ENCODE measurements at places on chromosomes 11 and 22.

DNA sequence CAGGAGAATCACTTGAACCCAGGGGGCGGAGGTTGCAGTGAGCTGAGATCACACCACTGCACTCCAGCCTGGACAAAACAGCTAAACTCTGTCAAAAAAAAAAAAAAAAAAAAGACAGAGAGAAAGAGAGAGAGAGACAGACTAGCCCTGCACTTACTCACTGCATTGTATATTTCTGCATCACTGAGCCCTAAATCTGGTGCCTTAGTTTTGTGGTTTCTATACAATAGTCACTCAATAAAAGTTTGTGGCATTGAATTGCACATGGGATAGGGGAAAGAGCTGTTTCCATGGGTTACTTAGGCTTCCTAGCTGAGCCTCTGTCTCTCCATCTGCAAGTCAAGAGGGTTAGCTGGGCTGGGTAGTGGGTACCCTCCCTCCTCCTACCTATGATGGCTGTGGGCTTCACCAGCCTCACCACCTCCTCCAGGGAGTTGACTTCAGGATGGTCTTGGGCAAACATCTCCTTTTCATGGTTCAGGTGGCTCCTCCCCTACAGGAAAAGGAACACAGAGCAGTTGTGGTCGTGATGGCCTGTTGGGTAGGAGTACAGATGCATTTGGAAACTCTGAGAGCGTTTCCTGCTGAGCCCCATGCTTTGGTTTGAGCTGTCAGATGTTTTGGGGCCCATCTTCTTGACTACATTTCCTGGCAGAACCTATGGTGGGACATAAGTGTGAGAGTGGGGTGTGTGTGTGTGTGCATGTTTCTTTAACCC, 73.2 kb downstream of the CCDC81 start:
- DNase-seq: no peak

DNA sequence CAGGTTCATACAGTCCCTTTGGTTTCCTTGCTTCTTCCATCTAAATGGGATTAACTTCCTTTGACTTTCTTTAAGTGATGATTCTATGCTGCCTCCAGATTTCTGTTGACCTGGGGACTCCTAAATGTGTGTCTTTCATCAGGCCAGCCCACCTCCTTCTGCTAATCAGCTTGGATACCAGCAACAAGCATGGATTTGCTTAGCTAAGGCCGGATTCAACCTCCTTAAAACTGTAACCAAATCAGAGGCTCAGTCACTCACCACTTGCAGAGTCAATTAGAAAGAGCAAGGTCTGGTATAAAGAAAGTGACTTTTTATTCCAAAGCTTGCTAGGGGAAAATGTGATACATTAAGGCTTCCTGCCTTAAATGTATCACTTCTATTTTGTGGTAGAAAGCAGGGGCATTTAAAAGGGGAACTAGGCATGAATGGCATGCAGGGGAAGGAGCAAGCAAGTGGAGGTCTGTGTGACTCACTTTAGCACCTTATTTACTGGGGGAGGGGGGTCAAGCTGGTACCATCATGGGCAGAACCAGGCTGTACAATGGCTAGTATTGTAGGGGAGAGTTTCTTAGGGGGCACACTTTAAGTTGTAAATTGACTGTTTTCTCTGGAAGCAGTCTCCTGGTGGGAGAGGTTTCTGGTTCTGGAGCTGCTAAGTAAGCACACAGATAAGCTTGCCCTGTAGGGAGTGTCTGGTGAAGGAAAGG, 239.0 kb upstream of the PDGFD start:
- no peak for DNase-seq

DNA sequence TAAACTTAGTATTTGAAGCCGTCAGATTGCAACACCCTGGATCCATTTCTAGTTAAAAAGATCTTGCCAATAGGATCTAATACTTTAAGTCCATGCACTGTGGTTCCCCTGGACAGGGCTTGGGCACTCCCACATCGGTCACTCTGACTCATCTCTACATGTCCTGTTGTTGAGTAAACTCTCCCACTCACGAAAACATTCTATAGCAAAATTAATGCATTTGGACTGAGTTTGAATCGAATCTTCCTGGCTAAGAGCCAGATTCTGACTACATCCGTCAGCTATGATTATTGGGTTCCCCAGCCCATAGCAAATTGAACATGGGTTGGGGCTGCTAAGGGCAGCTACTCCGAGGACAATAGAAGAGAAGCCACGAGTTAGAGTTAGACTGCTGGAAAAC, 182.1 kb upstream of the SORL1-AS1 start:
- peak; percentile 56 for DNase-seq

DNA sequence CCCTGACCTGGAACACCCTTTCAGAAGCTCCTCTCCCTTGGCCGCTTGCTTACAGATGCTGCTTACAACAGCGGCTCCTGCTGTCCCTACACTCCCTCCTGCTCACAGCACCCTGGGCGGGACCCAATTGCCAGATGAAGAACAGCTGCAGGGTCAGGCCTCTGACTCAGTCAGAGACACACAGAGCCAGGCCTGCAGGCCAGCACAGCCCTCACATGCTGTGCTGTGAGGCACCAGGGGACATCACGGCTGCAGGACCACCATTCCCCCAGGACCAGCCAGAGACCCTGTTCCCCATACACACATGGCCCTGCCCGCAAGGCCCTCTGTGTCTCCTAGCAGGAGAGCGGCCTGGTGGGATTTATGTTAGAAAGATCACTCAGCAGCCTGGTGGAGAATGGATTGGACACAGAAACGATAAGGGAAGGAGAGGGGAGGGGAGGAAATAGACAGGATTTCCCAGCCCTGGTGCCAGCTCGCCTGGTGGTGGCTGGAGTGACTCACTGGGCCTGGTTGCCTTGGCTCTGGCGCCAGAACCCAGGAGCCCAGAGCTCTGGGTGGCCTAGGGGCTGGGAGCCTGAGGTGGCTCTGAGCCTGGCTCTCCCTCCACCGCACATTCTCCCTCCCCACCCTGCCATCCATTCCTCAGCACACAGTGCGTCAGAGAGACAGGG, 6.7 kb downstream of the CAPN5 start:
- DNase-seq: peak; percentile 76

GRCh38 chr22:50452649-50453048, 22.2 kb downstream of the SBF1 start:
- DNase-seq: no peak

DNA sequence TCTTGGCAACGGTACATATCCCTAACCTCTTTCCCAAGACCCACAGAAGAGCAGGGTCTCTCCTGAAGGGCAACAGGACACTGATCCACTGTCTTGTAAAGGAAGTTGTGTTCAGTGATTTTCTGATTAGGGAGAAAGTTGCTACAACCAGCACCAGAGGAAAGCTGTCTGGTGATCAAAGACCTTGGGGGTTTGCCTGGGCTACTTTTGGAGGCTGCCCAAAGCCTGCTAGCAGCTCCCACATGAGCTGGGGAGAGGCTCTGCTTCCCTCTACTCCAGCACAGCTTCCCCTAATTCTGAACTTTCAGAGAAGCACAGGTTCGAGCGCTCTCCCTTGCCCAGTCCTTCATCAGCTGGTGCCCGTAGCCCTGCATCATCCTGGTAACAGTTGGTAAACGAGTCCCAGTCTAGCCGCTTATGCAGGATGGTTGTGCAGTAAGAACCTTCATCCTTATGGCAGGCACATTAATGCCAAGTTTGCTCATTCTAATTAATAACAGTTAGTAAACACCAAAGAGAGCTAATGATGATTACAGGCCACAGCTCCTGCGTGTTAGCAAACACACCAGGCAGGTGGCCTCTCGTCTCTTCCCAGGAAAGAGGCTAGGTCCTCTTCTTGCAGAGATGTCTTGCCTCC, 173.1 kb downstream of the NTM start:
- DNase-seq: no peak

- no peak for DNase-seq
Measured at GRCh38 chr22:27650572-27650971, 151.0 kb downstream of the MN1 start.

GRCh38 chr11:64342869-64343745, 3.1 kb downstream of the CCDC88B start:
- DNase-seq: no peak

- no peak for DNase-seq
Measured at GRCh38 chr11:76327756-76328388, 53.1 kb downstream of the THAP12 start.

DNA sequence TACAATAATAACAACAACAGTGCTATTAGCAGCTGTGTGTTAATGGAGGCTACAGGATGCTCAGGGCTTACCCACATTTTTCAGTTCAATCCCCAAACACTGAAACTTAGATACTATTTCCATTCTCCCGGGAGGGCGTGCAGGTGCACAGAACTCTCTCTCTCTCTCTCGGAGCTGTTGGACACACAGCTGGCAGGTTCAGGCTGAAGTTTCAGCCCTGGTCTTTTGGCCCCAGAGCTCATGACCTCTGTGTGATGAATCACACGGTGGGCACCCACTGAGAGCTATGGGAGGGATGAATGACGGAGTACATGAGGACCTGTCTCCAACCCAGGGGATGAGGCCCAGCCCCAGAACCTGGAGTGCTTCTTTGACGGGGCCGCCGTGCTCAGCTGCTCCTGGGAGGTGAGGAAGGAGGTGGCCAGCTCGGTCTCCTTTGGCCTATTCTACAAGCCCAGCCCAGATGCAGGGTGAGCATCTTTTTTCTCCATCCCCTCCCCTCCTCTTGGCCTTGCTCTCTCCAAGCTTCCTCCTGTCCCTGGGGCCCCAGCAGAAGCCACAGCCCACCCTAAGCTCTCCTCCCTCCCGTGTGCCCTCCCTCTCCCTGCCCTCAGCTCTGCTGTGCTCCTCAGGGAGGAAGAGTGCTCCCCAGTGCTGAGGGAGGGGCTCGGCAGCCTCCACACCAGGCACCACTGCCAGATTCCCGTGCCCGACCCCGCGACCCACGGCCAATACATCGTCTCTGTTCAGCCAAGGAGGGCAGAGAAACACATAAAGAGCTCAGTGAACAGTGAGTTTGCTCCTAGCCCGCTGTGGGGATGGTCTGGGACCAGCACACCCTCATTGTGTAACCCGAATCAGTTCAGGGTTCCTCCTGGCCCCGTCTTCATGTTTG, 16.9 kb downstream of the CSF2RB start:
- DNase-seq: no peak

- DNase-seq: no peak
Measured at GRCh38 chr11:43879789-43880639, 617 bp upstream of the ALKBH3 start.

DNA sequence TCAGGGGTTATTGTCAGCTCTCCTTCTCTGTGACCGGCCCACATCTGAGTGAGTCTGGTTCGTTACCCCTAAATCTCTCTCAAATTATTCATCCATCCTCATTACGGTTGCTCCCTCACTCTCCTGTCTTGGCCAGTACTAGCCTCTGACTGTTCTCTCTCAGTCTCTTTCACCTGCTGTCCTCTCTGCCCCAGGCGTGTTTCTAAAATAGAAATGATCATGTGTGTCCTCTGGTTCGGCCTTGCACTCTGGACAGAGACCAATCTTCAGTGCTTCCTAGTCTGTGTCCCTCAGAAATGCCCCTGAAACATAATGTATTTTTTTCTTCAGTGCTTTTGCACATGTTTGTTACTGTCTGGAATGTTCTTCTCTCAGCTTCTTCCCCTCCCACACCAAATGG, 4.9 kb downstream of the PSMD13 start:
- no peak for DNase-seq

DNA sequence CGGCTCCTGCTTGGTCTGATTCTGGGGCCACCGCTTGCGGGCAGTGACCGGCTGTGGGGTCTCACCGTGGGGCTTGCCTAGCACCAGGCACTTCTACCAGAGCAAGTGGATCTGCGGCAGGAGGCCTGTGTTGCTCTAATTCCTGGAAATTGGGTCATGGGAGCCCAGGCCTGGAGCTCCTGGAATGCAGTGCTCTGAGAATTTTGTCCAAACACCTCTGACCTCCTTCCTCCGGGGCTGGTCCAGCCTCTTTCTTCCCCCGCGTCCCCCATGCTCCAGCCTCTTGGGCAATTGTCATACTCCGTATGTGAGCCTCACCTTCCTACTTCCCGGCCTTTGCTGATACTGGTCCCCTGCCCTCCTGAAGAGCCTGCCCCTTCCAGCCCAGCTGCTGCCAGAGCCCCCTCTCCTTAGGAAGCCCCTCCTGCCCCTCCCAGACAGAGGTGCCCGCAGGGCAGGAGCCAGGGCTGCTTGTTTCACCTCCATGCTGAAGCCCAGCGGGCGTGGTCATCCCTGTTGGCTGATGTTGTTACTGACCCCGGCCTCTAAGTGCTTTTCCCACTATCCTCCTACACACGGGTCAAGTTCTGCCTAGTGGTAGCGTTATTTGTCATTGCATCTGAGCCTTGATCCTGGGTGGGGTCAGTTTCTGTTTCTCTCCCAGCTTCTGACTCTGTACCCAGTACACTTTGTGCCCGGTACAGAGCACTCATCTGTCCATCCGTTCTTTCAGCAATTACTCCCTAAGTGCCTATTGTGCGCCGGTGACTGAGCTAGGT, 9.6 kb downstream of the MGAT3 start:
- DNase-seq: no peak

DNA sequence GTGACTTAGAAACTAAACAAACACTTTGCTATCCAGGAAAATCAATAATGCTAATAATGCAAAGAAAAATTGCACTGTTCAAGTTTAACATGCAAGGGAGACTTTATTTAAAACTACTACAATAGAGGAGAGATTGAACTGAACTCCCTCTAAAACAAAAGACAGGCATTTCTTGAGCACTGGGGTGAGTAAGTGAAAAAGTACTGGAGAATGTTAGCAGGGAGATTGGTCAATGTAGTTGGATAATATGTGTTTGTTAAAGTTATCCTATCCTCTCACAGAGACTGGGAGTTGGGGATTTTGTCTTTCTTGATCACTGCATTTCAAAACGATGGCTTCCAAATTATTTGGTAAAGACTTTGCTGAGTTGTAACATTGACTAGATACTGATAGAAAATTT, 77.6 kb downstream of the LUZP2 start:
- DNase-seq: no peak

GRCh38 chr22:47593911-47594311, 831.5 kb downstream of the TBC1D22A start:
- no peak for DNase-seq

DNA sequence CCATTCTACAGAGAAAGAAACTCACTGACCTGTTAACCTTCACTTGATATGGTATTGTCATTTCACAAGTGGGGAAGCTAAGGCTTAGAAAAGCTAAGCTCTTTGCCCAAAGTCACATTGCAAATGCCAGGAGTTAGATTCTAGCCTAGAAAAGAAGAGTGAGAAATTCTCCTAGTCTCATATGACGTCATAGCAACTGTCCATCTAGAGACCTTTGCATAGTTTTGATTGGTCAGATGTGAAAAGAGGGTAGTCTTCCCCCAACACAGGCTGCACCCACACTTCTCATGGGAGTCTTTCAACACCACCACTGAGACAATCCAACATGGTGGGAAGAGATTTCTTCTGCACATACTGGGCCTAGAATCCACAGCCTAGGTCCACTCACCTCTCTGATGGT, 197.9 kb downstream of the NTM start:
- DNase-seq: no peak

DNA sequence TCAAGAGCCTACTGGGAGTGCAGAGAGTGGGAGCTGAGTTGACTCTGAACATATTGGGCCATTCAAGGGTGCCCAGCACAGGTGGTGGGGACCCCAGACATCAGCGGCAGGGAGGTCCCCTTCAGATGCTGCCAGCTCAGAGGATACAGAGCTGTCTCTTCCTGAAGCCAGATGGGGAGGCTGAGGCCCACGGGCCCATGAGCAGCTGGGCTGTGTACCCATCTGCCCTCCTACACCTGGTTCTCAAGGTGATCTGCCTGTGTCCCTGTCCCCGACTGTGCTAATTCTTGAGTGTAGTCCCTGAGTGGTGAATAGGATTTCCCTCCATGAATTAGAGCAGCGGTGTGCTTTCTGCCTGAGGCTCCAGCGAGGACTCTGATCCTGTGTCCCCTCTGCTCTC, 76.3 kb downstream of the MICAL2 start:
- no peak for DNase-seq

Data from HFF-Myc (cell line).